ENCODE measurements at places on chromosomes 6 and 20.

DNA sequence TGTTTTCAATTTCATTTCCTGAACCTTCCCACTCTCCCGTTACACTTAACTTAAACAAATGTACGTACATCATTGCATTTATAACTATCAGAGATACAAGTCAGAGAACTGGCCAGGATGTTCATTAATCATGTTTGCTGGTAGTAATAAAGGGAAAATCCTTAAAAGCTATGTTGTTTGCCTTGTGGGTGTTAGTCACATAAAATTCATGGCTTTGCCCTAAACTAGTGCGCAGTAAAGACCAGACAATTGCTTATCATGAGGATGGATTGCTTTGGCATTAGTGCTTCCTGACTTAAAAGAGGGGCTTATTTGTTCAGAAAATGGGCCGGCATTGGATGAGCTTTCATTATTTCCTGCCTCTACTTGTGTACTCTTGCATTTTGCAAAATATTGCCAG, 1037.3 kb upstream of the FLRT3 start:
- no peak for DNase-seq

DNA sequence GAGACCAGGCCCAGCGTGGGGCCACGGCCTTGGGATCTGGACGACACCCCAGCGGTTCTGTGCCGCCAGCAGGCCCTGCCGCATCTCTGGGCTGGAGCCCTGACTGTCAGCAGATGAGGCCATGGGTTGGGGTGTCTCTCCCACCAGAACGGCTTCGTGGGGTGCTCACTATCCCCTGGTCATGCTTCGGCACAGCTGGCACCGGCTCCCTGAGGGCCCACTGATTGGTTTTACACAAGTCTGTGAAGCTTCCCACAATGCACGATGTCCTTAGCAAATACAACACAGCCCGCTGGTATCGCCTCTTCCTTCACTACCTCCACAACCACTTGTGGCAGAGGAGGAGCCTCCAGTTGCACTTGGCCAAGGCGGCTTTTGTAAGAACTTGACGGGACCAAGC, 94.3 kb downstream of the THBS2 start:
- DNase-seq: no peak

- DNase-seq: no peak
Measured at GRCh38 chr20:20747298-20747697, 34.9 kb upstream of the RALGAPA2 start.

- no peak for DNase-seq
Measured at GRCh38 chr6:3209114-3210023, 18.1 kb downstream of the TUBB2B start.

DNA sequence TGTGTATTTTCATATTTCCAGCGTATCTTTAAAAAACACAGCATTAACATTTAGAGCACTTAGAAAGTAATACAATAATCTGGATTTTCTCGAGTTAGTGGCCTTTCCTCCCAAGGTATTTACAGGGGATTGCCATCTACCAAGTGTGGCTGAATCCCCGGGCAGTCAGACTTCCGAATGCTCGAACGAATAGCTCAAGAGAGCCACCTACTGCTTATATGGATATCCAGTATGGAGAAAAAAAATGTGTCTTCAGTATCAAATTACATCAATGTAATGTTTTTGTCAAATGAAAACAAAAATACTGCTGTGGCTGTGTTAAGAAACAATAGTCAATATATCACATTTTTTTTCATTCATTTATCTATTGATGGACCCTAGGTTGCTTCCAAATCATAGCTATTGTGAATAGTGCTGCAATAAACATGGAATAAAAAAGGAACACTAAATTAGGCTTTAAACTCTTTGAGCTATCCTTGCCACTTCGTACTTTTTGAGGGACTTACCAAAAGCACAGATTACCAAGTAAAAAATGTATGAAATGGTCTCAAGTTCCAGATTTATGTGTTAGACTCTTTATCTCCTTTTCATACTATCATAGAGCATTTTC, 654.5 kb upstream of the PTCHD4 start:
- DNase-seq: no peak

DNA sequence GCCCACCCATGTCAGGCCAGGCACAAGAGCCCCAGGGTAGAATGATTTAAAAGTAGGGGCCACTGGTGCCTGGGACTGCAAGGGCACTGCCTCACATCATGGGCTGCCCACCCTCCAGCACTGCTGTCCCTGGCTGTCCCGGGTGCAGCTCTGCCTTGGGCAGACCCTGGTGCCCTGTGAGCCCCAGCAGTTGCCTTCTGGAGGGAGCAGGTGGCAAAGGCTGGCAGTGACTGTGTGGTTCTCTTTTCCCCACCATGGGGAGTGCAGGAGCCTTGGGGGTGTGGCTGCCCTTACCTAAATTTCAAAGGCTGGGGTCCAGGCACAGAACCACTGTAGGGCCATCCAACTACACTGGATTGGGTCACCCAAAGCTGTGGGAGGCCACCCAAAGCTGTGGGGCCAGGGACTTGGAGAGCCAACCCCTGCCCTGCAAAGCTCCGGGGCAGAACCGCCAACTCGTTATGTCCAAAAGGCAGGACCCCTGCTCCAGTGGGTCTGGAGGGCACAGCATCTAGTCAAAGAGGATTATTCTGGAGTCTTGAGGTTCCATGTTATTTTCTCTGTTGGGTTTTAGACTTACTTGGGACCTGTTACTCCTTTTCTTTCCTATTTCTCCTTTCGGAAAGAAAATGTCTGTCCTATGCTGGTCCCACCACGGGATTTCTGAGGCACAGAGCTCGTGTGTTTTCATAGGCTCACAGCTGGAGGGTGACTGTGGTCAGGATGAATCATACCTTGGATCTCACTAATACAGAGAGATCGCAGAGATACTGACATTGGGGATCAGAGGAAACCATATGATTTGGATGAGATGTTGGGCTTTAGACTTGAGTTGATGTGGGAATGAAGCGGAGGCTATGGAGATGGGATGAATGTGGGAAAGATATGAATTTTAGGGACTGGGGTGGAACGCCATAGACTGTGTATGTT, 65.3 kb downstream of the RAMACL start:
- DNase-seq: no peak

GRCh38 chr20:19660808-19661378, 97.2 kb upstream of the RIN2 start:
- DNase-seq: no peak
